H7 (cell line): ENCODE measurements at places on chromosomes 5 and 9. TPM values are rescaled to one million over a fixed set of nuclear protein-coding genes. Genes with fewer than 3 reads are reported as not detected.

Gene LRRC70
- 0.55 and 1.7 TPM in 2 replicates for total RNA-seq

Gene BARHL1
- 0.07 TPM in 1 of 2 replicates, not detected in the other for total RNA-seq

Gene SHOC1
- not detected in 2 replicates for total RNA-seq

Gene CDC25C
- 36.0 and 38.7 TPM in 2 replicates for total RNA-seq

Gene STK32A
- 0.35 and 0.78 TPM in 2 replicates for total RNA-seq

Gene ACOT12
- total RNA-seq = not detected in 2 replicates

Gene RGS7BP
- 0.70 and 1.4 TPM in 2 replicates for total RNA-seq

Gene PCDHB16
- total RNA-seq = 0.03 and 0.07 TPM in 2 replicates

Gene EHMT1
- total RNA-seq = 89.6 and 97.1 TPM in 2 replicates

Gene PALM2AKAP2
- total RNA-seq = 0.15 and 1.1 TPM in 2 replicates

Gene SLC28A3
- total RNA-seq = not detected in 2 replicates

Gene NME5
- 0.44 and 1.2 TPM in 2 replicates for total RNA-seq

Gene CDKN2B
- 0.76 TPM in 1 of 2 replicates, not detected in the other for total RNA-seq

Gene ZNF474
- 1.7 TPM in 1 of 2 replicates, not detected in the other for total RNA-seq

Gene ENC1
- 31.9 and 51.5 TPM in 2 replicates for total RNA-seq
